T-helper 1 cell (primary cell): ENCODE measurements at places on chromosomes 2 and 18.

DNA sequence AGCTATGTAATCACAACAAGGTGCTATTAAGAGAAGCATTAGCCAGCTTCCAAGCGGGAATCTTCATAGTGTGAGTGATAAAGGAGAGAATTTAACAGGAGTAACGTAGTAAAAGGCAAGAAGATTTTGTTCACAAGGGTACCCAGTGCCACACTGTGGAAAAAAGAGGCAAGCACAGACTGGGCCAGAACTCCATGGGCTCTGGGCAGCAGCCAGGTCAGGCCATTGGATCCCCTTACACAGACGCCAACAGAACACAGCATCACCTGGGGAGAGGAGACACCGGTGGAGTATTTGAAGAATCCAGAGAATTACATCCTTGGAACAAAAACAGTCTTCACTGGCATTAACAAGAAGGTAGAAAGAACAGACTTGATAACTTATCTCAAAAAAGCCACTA is 21.2 kb downstream of the AMER3 start:
- no peak for DNase-seq

- DNase-seq, result no peak
Measured at GRCh38 chr18:79598633-79599175, 80.9 kb upstream of the CTDP1 start.

GRCh38 chr2:178194600-178195389 is 483 bp downstream of the OSBPL6 start:
- DNase-seq, result no peak

GRCh38 chr2:198408171-198408570 is 603.8 kb downstream of the PLCL1 start:
- DNase-seq, result no peak

DNA sequence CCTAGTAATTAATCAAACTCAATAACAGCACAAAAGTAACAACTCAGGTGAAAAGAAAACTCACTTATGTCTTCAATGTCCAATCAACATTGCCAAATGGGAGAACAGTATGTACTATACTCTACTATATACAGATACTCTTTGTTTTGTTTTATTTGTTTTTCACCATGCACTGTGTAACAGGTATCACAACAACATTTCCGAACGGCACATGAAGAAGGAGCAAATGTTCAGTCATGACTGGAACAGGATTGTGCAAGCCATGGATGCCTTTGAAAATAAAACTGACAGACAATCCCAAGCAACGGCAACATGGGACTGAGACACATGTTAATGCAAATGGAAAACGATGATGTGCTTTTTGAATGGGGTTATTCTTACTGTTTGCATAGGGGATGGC is 334.9 kb upstream of the THUMPD2 start:
- DNase-seq, result no peak

GRCh38 chr2:19652811-19653210 is 249.0 kb downstream of the TTC32 start:
- no peak for DNase-seq

DNA sequence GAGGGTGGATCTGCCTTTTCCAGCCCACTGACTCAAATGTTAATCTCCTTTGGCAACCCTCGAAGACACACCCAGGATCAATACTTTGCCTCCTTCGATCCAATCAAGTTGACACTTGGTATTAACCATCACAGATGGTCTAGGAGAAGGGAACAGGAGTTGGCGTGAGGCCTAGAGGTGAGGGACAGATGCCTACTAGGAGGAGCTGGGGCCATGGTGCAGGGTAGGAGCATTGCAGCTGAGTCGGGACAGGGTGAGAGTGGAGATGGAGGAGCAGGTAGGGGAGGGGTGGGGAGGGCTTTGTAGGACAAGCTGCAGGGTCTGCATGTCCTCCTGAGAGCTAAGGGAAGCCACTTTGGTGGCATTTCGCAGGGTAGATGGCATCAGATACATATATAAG is 140.0 kb downstream of the VAPA start:
- no peak for DNase-seq

GRCh38 chr2:147829106-147829505 is 15.7 kb upstream of the ACVR2A start:
- DNase-seq, result no peak

DNA sequence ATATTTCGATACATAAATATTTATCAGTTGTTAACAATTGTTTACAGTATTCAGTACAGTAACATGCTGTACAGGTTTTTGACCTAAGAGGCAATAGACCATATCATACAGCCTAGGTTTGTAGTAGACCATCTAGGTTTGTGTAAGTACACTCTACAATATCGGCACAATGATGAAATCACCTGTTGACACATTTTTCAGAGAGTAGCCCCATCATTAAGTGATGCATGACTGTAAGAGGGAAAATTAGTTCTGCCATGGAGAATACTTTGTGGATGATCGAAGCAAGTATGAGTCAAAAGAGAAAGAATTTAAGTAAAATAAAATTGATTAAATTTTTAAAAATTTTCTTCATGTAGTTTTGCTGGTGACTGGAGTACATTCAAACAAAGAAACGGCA is 32.6 kb downstream of the VIT start:
- no peak for DNase-seq

- no peak for DNase-seq
Measured at GRCh38 chr2:223855426-223855825, 18.0 kb upstream of the AP1S3 start.

GRCh38 chr2:205438241-205438640 is 244.1 kb upstream of the NRP2 start:
- DNase-seq, result no peak

DNA sequence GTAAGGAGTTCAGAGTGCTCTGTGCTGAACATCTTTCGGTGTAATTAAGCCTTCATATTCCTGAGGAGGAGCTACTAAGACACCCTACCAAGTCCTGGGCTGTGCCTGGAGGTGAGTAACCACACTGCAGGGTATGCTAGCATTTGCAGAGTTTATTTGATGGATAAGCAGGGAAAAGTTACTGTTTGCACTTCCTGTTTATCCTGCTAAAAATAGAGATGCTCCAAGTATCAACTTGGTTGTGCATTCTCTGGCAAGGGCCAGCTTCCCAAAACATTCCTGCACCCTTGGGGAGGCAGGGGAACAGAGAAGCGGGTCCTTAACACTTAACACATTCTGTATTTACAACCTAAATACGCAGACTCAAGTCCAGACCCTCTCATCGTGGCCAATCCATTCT is 49.8 kb downstream of the PARD6G start:
- DNase-seq, result no peak

- no peak for DNase-seq
Measured at GRCh38 chr18:73980289-73980979, 167.2 kb downstream of the FBXO15 start.

- no peak for DNase-seq
Measured at GRCh38 chr2:961786-962185, 11.1 kb downstream of the SNTG2 start.
